LHCN-M2 (cell line): ENCODE measurements at places on chromosomes 16 and 17. TPM values are rescaled to one million over a fixed set of nuclear protein-coding genes. Genes with fewer than 3 reads are reported as not detected.

- DNase-seq, result no peak
These were observed 28.6 kb downstream of the TK2 start for GRCh38 chr16:66521252-66521713.

GRCh38 chr17:42285346-42286050, 2.8 kb upstream of the STAT5A start:
- DNase-seq, result no peak

- no peak for DNase-seq
These were observed 10.2 kb downstream of the MAP3K14 start for GRCh38 chr17:45306623-45307022.

SMIM36 gene
- not detected in 2 replicates for total RNA-seq

KRT12 gene
- total RNA-seq, result not detected in 2 replicates

PRRT2 gene
- total RNA-seq, result 0.58 and 1.1 TPM in 2 replicates
